Iris pigment epithelial cell (primary cell): ENCODE measurements at places on chromosomes 4 and X.

GRCh38 chr4:123170843-123171242 is 225.8 kb upstream of the SPRY1 start:
- peak; percentile 11 for DNase-seq

GRCh38 chr4:152635851-152636250 is 43.9 kb downstream of the TMEM154 start:
- no peak for DNase-seq

GRCh38 chr4:35883108-35883507 is 361.2 kb downstream of the ARAP2 start:
- DNase-seq: no peak

GRCh38 chrX:18983666-18984380 is at the start of gene PHKA2:
Gene PHKA2, minus strand, starts transcription at chrX:18984114. Its CDS starts 182 bp downstream, at chrX:18983932.
- DNase-seq: no peak

DNA sequence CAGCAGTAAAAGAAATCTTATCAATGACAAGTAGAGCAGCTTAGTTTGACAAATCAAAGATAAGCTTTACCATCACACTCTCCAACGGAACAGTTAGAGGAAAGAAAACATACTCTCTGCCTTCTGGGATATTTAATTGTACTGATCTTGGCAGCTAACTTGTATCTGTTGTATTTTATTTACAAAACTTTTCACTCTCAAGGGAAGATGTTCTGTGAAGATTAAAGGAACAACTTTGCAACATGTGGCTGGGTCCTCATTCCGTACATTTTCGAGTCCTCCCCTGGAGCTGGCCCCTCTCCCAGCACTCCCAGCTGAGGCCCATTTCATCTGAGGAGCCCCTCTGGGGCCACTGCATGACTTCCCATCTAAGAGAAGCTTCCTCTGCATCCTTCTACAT is 74.4 kb downstream of the RPS3A start:
- DNase-seq: peak; percentile 51

DNA sequence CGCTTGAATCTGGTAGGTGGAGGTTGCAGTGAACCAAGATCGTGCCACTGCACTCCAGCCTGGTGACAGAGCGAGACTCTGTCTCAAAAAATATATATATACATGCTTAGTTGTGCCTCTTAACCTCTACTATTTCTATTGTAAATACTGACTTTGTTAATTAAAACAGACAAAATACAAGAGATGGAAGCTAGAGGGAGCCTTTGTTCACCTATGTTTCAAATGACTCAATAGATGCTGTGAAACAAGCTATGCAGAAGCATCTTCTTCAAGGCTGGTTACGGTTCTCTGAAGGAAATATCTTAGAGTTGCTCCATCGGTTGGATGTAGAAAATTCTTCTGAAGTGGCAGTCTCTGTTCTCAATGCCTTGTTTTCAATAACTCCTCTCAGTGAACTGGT is 6.2 kb downstream of the NCAPG start:
- peak; percentile 82 for DNase-seq

GRCh38 chr4:15104825-15105224 is 102.5 kb downstream of the CPEB2 start:
- DNase-seq: peak; percentile 83

GRCh38 chr4:150297861-150298474 is 219.7 kb downstream of the DCLK2 start:
- peak; percentile 70 for DNase-seq

DNA sequence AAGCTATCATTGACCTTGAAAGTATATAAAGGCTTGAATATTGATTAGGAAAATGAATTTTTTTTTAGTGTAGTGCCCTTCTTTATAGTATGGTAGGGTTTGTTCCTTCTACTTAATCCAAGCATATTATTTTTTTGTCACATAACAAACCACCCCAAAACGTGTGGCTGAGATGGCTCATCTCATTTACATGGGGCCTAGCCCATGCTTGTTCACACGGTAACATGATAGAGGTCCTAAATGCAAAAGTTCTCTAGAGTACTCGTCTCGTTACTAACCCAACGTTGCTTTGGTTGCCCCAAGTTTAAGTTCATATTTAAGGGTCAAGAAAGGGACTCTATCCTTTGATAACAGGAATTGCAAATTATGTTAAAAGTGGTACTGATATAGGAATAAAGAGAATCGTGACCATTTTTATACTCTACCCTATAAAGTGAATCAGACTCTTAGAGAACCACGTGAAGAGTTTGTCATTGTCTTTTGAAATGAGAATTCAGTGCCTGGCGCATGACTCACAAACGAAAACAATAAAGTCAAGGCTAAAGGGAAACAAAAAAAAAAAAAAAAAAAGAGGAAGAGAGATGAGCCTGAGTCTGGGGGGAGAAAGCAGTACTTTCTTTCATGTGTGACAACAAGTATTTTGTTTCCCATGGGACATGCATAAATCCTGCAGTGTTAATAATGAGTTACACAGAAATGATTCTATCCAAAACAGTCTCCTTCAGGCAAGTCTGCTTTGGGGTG is 402.8 kb upstream of the NWD2 start:
- DNase-seq: peak; percentile 0

DNA sequence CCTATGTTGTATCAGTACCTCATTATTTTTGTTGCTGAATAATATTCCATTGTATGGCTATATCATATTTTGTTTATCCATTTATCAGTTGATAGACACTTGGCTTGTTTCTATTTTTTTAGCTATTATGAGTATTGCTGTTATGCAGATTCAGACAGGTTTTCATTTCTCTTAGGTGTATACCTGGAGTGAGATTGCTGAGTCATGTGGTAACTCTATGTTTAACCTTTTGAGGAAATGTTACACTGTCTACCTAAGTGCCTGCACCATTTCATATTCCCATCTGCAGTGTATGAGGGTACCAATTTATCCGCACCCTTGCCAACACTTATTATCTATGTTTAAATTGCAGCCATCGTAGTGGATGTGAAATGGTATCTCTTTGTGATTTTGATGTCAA is 43.0 kb upstream of the SH3RF1 start:
- DNase-seq: no peak

DNA sequence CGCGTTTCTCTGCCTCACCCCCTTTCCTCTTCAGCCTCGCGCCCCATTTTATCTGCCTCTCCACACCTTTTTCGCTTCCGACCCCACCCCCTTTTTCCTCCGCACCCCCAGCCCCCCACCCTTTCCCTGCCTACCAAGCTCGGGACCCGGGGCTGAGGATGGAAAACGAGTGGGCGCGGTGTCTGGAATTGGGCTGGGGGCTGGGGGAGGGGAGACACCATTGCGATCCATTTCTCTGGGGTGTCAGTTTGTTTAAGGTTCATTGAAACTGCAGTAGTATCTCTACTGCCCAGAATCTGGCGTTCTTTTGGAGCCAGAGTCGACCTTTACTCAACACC is 707 bp downstream of the SLC9A6 start:
- no peak for DNase-seq

DNA sequence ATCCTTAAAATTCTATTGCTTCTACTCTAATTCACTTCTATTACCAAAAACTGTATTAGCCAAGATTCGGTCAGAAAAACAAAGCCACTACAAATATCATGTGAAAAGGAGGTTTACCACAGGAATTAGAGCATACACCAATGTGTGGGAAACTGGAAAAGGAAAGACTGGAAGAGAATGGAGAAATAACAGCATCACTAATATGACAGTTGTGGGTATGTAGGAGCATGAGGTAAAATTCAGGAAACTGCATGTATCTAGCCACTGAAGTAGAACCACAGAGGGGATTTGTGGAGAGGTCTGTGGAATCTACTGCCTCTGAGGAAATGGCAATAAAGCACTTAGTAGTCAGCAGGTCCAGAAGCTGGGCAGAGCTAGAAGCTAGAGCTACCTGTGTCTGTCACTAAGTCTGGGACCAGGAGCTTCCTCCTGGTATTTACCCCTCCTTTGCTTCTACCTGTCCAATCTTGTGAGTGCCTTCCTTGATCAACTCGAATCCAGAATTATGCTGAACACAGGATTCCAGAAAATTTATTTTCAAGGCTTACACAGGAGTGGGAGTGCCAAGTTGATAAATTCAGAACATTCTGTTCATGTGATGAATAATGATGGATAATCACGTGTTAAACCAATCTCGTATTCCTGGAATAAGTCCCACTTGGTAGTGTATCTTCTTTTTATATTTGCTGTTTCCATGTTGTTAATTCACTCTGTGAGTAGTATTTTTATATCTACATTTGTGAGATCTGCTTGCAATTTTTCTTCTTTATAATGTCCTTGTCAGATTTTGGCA is 52.6 kb downstream of the NAF1 start:
- peak; percentile 29 for DNase-seq

DNA sequence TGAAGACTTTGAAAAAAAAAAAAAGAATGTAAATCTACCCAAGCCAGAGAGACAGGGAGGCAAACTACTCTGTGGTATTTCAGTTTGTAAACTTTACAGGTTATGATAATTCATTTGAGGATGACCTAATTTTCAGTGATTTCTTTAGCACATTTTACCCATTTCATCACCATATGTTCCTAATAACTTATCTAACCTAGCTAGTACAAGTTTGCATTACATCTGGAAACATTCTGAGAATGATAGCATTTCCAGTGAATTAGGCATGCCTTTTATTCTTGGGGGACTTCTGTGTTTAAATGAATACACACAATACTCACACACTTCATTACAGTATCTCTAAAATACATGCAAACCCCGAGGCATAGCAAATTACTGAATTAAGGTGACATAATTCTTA is 1055.5 kb downstream of the PCDH18 start:
- DNase-seq: no peak

DNA sequence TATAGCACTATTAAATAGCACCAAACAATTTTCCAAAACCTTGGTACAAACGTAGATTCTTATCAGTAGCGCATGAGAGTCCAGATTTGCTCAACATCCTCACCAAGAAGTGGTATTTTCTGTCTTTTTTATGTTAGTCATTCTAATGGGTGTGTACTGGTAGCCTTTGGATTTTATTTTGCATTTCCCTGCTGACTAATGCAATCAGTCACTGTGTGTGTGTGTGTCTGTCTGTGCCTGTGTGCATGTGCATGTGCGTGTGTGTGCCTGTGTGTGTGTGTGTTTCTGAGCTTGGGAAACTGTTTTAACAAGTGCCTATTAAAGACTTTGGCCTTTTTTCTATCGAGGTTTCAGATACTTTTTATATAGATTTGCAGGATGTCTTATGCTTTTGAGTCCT is 82.2 kb upstream of the MAGEA10 start:
- peak; percentile 6 for DNase-seq

GRCh38 chr4:80362578-80363181 is 27.1 kb downstream of the CFAP299 start:
- DNase-seq: peak; percentile 45

GRCh38 chr4:26779674-26780073 is 81.0 kb upstream of the STIM2 start:
- DNase-seq: peak; percentile 17

DNA sequence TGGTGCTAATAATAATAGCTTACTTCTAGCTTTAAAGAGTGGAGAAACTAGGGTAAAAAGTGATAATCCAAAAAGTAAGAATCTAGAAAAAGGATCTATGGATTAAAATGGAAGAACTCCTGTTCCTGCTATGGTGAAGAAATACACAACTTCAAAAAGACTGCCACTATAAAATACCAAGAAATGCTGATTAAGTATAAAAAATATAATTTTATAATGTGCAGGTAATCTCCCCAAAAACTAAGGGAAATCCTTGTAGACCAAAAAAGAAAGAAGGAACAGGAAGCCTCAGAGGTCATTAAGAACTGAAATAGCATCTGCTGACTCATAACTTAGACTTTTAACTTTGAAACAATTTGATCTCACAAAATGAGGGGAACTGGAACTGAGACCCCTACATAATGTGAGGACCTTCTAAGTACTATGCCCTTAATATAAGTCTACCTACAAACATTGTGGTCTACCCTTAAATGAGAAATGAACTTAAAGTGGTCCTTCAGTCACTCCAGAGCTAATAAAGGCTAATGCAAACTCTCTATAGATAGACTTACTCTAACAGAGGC is 50.6 kb upstream of the SRPX start:
- DNase-seq: no peak

DNA sequence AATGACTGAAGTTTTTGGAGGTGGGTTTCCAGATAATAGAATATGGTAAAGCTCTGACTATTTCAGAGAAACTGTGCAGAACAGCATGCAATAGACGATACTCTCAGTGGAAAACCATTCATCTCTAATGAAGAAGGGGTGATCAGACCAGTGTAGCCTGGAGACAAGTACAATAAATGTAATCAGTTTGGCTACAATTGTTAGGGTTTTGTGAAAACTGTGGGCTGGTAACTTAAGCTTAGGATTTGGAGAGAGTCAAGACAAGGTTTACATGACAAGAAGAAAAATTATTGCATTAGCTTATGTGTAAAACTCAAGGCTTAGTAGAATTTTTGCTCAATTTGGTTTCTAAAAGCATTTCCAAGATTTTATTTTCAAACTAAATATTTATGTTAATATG is 241.5 kb upstream of the ANKRD50 start:
- DNase-seq: no peak

- DNase-seq: no peak
Measured at GRCh38 chr4:152734699-152735050, 44.9 kb downstream of the TIGD4 start.

GRCh38 chr4:108103099-108103862 is 65.5 kb downstream of the LEF1 start:
- DNase-seq: no peak

GRCh38 chr4:46515940-46516339 is 126.0 kb upstream of the GABRA2 start:
- no peak for DNase-seq

DNA sequence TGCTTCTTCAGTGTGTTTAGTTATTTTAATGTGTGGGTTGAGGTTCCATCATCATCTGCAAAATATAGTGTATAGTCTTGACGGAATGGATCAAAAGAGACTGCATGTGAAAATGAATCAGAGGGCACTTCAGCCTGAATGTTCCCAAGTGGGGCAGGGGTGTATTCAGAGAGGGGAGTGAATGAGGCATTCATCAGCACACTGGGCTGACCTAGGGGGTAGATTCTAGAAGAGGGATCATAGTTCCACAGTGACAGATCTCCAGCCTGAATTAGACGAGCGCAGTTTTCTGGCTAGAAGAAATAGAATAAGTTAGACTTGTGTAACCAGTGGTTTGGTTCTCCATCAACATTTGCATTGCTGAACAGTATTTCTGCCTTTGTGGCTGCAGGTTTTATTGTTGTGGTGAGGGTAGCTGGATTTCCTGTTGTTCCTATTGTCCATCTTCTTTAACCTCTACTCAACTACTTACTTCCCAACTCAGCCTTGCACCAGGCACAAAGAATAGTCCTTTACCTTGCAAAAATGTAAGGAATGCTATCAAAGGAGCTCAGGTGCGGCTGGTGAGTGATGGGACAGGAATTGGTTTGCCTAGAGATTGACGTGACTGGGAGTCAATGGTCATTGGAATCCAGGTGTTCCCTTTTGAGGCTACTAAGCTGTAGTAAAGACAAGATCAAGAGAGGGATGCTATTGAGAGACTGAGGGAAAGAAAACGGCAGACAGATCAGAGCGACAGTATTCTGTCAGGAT is 50.9 kb downstream of the NAP1L5 start:
- DNase-seq: no peak

GRCh38 chr4:158122501-158122900 is 50.3 kb downstream of the GASK1B start:
- DNase-seq: peak; percentile 55

GRCh38 chr4:24683116-24683515 is 98.8 kb upstream of the DHX15 start:
- no peak for DNase-seq

GRCh38 chr4:88908003-88908402 is 149.0 kb downstream of the FAM13A start:
- DNase-seq: peak; percentile 63
